Large intestine (tissue), 12 donors: ENCODE measurements at places on chromosomes 5 and 9.
A peak's percentile ranks its signal among the peaks of the same experiment; 100 is the strongest.

DNA sequence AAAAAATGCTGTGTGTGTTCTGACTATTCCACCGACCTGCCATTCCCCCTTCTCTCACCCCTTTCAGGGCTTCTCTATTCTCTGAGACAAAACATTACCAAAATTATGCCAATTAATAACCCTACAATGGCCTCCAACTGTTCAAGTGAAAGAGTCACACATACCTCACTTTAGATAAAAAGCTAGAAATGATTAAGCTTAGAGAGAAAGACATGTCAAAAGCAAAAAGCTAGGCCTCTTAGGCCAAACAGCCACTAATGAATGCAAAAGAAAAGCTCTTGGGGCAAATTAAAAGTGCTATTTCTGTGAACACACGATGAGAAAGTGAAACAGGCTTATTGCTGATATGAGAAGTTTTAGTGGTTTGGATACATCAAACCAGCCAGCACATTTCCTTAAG, 279.6 kb upstream of the GRAMD2B start:
- no peak for DNase-seq

GRCh38 chr5:33563530-33563929, 122.8 kb downstream of the TARS1 start:
- no peak for DNase-seq

DNA sequence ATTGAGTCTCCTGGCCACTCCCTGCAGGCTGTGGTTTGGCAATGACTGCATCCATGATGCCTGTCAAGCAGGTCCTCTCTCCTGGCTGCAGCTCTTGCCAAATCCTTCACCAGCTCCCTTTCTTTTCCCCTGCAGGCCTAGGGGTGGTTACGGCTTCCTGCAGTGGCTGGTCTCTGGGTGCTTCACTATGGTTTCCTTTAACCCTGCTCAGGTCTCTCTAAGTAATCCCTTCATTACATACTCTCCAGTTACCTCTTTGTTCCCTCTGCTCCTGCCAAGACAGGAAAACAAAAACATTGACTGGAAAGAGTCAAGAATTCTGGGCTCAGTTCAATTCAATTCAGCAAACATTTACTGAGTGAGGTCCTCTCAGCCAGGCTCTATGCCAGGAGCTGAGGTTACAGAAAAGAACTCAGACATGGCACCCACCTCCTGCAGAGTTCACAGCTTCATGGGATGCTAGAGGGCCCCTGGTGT, 19.8 kb upstream of the PTPN3 start:
- DNase-seq, result no peak

- DNase-seq, result no peak
Observed at GRCh38 chr5:97967292-97967691, 784.2 kb upstream of the RIOK2 start.

DNA sequence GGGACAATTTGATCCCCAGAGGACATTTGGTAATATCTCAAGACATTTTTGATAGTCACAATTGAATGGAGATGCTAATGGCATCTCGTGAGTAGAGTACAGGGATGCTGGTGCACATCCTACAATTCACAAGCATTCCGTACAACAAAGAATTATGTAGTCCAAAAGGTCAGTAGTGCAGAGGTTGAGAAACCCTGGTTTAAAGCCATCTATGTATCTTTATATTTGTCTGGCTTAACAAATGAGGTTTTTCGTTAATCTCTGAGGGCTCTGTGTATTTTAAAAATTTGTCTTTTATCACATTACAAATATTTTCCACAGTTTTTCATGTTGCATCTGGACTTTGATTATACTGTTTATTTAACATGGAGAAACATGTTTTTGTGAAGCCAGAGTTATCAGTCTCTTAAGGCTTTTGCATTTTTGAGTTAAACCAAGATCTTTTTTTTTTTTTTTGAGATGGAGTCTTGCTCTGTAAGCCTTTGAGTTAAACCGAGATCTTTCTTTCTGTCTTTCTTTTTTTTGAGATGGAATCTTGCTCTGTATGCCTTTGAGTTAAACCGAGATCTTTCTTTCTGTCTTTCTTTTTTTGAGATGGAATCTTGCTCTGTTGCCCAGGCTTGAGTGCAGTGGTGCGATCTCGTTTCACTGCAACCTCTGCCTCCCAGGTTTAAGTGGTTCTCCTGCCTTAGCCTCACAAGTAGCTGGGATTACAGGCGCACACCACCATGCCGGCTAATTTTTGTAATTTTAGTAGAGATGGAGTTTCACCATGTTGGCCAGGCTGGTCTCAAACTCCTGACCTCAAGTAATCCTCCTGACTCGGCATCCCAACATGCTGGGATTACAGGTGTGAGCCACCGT, 2.8 kb downstream of the HSDL2 start:
- DNase-seq, result no peak

DNA sequence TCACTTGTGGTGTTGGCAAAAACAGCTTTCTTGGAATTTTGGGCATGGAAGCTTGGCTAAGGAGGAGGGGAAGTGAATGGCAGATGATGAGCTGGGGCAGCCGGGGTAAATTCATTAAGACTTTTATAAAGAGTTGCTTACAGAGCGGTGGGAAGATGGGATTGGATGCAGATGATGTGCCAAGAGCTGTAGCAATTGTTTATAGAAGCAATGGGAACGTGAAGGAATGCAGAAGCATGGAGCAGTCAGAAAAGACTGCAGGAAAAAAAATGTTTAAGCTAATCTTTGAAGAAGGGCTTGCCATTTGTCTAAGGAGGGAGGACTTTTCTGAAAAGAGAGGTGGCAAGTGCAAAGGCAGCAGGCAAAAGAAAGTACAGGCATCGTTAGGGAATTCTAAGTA, 86.6 kb upstream of the SHISAL2B start:
- no peak for DNase-seq

DNA sequence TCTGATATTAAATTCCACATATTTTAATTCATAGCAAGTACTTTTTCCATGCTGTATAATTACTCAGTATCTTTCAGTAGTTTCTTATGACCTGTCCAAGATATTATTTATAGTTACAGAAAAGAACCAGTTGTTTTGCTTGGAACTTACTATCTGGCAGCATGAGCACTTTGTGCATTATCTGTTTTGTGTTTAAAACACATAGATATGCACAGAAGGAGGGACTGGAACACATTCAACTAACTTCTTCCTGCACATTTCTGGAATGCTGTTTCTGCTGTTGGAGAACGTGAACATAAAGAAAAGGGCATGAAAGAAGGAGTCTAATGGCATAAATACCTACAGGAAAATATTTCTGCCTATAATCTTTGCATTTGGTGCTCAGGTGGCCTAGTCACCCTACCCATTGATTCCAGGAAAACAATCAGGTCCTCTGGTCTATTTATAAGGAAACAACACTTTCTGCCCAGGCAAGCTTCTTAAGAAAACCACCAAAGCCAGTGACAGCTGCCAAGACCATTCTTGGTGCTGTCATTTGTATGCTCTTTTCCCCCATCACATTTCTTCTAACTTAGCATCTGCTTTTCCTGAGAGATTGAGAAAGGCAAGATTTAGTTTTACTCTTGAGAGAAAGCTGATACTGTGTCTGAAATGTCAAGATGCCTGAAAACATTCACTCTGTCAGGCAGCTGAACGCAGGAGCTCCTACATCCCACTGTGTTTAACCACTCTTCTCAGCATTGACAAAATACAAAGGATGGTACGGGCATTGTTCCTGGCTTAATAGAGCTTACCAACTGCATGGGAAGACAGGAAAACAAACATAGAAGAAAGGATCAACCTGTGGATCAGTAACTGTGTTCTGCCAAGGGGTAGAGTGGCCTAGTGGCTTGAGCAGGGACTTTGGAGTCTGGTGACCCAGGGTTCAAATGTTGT, 40.3 kb downstream of the RAB3C start:
- DNase-seq, result no peak

DNA sequence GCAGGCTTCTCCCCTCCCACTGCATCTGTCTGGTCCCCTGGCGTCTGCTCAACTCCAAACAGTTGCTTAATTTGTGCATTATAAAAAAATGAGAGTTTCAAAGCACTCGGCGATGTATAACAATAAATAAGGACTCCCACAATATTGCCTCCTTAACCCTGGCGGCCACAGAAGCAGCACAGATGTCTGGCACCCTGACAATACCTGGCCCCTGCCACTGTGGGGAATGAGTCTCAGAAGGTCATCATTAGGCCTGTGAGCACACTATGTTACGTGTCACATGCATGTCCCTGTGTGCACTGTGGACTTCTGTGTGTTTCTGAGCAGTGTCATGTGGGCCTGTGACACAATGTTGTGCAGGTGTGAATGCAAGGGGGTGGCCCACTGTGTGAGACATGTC, 236.5 kb downstream of the PBX3 start:
- no peak for DNase-seq

DNA sequence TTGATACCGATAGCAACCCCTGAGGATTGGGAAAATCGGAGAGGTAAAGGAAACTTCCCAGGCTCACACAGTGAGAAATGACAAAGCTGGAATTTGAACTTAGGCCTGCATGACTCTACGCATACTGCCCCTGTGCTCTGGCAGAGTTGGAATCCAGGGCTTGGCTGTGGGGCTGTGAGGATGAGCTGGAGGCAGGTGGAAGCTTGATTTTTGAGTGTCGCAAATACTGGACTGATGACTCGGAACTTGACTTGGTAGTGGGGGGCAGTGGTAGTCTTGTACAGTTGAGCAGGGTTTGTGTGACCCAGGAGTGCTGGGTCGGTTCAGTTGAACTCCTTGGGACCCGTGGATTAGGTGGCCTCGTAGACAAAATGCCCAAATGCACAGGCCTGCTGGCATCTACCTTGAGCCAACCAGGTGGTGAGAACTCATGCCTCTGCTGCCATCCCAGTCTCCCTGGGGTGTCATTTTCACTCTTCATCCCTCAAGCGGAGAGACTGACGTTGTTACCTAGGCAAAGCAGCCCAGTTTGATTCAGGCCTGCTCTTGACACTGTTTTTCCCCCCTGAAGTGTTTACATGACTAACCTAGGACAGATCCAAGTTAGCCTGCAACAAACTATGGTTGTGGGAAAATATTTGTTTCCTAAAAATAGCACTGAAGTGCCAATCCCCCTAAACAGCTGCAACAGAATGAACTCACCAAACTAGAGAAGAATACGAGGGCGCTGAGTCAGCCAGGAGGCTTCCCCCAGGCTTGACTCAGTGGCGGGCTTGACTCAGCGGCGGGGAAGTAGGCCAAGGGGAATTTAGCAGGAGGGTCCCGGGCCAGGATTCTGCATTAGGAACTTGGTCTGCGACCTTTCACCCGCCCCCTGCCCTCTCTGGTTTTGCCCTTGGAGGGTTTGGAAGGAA, 45.7 kb upstream of the ORM1 start:
- no peak for DNase-seq

DNA sequence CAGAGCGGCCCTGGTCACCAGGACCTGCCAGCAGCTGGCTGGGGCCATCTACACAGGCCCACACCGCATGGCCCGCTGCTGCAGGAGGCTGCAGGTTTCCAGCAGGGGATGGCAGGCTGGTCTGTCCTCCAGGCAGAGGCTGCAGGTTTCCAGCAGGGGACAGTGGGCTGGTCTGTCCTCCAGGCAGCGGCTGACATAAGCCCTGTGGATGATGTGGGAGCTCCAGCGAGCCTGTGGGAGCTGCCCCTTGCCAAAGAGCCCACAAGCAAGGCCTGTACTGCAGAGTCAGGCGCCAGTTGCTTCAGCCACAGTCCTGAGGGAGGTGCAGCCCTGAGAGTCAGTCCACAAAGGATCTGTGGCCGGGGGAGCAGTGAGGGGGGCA, 18.5 kb downstream of the TPPP start:
- DNase-seq, result peak; percentile 26

DNA sequence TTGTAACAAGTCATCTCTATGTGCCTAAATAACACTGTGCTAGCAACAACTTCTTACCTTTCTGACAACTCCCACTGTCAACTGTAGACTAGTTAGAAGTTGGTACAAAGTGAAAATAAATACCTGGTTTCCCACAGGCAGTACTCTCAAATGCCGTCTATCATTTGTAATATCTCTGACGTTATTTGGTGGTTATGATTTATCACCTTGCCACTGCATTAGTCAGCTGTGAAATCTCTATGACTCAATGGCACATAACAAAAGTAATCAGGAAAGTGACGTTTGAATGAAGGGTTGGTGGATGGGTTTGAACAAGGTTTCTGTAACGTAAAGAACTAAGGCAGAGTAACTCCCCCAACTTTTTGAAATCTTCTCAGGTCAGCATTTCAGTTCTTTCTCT, 592.3 kb downstream of the MAT2B start:
- DNase-seq, result no peak

GRCh38 chr9:77731930-77732329, 83.8 kb upstream of the GNA14 start:
- DNase-seq, result peak; percentile 49

- DNase-seq, result no peak
Observed at GRCh38 chr5:31470608-31471007, 61.3 kb downstream of the DROSHA start.

DNA sequence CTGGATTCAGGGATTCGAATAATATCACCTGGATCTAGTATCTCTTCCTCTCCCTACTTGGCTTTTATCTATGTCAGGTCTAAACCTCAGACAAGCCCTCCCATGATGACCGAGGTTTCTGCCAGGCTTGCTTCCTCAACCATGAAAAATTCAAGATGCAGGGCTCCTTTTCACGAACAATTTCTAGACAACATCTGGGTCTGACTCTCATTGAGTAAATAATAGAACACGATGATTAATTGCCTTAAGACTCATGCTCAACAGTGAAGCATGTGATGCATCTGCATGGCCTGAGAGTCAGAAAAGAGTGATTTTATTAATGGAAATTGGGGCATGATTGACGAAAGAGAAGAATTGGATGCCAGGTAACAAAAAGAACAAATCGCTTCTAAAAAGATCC, 277.2 kb upstream of the ZNF608 start:
- no peak for DNase-seq

DNA sequence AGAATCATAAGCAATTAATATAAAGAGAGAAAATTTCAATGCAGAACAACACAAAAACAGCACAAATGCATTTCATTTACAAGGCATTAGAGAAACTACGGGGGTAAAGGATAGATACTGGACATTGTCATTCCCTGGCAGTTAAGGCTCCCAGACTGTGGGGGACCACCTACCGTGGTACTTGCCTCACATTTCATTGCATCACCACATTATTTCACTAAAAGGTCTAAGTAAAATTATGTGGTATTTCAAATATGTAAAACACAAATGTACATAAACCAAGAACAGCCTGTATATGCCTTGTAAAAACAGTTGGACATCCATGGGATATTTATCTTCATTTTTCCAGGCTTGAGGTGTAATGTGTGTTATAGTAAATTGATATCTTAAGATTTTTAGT, 571.2 kb upstream of the ZNF462 start:
- DNase-seq, result no peak

DNA sequence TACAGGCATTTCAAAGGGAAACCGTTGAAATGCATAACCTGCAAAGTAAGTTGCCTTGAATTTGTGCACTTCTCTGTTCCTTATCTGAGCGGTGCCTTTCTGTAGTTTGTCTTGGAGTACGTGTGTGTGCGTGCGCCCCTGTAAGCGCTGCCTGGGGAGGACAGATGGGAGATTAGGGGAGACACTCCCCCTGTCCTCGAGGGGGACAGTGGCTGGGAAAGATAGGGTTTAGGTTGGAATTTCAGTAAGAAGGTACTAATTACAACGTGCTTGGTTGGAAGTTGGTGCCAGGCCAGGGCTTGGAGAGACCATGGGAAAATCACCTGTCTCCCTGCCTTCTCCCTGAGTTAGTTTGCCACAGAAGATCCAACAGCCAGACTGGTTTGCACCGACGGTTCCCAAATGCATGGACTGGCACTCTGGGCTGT, 73.2 kb downstream of the PIK3R1 start:
- DNase-seq, result peak; percentile 73
